ENCODE measurements at places on chromosomes 12 and 14. TPM values are rescaled to one million over a fixed set of nuclear protein-coding genes. Genes with fewer than 3 reads are reported as not detected.

Gene WNT1
- not detected for polyA plus RNA-seq

GRCh38 chr14:59308673-59309072 is 120.2 kb downstream of the DAAM1 start:
- no peak for DNase-seq

DNA sequence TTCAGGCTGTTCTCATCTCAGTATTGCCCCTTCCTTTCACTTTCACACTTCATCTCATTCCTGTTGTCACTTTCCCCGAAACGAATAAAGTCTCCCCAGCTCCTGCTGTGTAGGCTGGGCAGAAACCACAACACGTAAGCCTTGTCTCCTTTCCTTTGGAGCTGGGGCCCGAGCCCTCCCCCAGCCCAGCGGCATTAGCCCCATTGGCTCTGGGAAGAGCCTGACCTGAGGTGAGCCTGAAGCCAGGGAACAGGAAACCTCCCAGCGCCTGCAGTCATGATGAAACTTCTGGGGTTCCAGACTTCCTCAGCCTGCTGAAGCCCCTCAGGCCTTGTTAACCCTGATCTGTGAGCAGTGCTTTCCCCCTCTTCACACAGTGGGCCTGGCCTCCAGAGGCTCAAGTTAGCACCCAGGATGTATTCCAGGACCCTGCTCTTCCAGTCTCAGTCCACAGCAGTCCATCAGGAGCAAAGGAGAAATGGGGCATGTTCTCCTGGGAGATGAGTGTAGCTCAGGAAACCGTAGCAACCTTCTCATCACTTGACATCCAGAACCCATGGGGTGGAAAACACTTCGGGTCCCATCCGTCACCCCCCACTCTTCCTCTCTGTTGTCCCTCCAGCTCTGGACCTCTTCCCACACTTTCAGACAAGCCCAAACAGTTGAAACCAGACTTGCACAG is 21.8 kb downstream of the VASH1 start:
- no peak for DNase-seq

- no peak for DNase-seq
Measured at GRCh38 chr12:96766232-96766631, 140.8 kb upstream of the NEDD1 start.

Gene DNAJC22
- polyA plus RNA-seq, result 0.36 TPM

DNA sequence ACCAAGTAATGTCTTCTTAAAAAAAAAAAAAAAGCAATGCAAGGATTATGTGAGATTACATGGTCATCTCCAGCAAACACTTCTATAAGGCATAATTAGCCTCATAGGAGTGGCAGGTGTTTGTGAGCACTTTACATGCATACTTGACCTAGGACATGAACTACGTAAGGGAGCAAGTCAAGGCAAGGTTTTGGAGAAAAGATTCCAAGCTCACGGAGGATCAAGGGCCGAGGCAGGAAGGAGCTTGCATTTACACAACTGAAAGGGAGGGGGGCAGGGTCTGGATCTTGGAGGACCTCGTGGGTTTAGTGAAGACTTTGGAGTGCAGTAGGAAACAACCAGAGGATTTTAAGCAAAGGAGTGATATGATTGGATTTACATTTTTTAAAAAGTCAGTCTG is 112.5 kb downstream of the CCER1 start:
- DNase-seq, result no peak

Gene METAP2
- polyA plus RNA-seq, result 130 TPM

- no peak for DNase-seq
Measured at GRCh38 chr14:22159957-22160356, 429.1 kb downstream of the DAD1 start.

Gene SERPINA12
- polyA plus RNA-seq, result not detected

GRCh38 chr14:20587489-20588154 is at the start of gene RNASE11:
Gene RNASE11, minus strand, starts transcription at chr14:20588001.
- DNase-seq, result no peak

DNA sequence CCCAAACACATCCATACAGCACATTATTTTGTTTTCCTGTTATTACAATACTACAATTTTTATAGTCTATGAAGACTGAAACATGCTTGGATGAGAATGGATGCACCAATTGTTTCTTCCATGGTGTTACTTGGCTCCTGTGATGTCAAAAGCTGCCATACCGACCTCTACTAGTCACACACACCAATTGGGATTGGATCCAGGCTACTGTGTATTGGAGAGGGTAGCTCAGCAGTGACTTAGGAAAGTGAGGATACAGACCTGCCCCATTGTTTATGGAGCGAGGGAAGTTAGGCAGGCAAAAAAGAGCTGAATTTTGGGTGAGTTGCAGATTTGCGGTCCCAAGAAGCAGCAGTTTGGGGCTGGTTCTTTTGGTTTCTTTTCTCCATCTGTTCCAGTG is 30.8 kb upstream of the AKAP6 start:
- no peak for DNase-seq

DNA sequence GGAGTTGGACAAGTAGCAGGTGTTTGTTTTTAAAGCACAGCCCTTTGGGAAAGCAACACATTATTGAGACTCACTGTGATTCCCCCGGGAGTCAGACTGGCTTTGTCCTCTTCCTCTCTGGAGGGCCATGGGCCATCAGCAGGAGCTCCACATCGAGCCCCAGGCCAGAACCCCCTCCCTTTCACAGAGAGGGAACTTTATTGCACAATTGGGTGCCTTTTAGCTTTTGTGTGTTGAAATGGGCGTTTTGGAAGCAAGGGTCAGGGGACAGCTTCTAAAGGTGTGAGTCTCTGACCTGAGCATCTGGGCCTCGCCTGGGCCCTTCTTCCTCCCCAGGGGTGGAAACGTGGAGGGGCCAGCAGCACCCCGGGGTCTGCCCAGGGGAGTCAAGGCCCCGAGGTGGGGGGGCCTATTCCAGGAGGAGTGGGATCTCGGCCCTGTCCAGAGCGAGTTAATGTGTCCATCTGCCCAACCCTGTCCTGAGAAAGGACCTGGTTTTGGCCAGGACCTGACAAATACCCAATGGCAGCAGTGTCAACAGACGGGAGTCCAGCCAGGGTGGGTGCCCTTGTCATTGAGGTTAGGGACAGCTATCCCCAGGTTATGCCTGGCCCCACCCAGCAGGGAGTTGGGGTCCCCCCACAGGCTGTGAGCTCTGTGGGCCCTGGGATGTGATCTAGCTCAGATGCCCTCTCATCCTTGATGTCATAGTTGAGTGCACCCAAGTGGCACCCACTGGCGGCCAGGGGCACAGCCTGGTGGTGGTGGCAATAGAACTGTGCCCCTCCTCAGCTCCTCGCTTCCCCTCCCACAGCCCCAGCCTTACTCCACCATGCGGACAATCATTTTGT is 37.1 kb downstream of the SLC8B1 start:
- no peak for DNase-seq

DNA sequence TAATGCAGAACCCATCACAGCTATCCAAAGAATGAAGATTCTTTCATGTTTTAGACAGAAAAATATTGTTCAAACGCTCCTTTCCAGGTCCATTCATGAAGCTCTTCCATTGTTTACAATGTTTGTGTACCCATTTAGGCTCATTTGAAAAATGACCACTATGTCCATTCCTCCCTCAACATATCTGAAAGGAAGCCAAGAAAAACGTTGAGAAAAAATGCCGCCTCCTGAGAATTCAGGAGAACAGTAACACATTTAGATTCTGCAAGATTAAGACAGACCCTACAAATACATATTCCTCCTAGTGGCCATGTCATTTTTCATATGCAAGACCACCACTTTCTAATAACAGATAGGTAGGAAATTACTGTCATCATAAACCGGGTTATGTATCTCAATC is 124.4 kb downstream of the SLC25A21 start:
- DNase-seq, result no peak

Gene SPIC
- polyA plus RNA-seq, result not detected

DNA sequence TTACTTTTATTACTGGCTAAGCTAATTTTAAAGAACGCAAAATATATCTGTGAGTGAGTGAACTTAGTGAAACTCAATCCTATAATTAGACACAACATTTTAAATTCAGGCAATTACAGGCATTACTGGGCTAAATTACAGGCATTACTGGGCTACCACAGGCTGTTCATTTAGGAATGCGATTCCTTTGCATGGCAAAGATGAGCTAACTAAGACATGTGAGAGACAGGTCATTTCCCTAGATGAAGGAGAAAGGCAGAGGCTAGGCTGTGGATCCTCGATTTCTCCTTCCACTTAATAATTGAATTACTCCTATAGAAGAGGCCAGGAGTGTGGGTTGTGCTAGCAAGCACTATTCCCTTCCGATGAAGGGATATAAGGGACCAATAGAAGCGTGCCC is 429.4 kb upstream of the LMO3 start:
- no peak for DNase-seq

Gene ALKBH1
- polyA plus RNA-seq, result 11.3 TPM

GRCh38 chr14:88895116-88895515 is 70.7 kb downstream of the TTC8 start:
- no peak for DNase-seq

DNA sequence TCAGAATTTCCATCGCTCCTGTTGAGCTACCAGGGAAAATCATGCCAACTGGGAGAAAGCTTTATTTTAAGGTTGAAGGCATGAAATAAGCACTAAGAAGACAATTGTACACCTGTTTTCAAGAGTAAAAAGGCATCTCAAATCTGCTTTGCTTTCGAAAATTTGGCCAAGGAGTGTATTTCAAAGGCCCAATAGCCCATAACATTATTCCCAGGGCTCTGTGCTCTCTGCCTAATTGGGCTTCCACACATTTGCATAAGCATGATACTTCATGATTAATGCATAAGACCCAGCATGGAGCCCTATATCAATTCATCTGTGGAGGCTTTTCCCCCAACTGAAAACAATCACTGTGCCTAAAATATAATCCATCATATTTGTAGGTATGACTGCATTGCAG is 258.5 kb downstream of the NOVA1 start:
- DNase-seq, result no peak

Gene NTN4
- not detected for polyA plus RNA-seq

DNA sequence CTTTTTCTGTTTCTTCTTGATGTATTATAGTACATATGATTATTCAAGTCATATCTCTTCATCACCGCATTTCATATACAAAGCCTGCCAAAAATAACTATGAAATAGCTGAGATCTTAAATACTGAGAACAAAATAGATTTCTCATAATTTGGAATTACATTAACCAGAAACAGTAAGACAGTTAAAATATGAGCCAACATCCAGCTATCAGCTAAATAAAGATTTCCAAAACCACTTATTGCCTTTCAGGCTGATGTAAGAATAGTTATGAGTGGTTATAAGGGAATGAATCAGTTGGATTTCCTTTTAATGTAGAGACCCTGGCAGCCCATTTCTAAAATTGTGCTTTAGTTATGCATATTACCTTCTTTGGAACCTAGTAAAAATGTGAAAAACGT is 47.4 kb downstream of the TMEM117 start:
- no peak for DNase-seq

Gene DPF3
- polyA plus RNA-seq, result 1.8 TPM

Gene CLEC2A
- polyA plus RNA-seq, result not detected

Gene MGP
- polyA plus RNA-seq, result not detected

GRCh38 chr14:72802588-72802946 is 91.3 kb downstream of the DPF3 start:
- DNase-seq, result no peak

Gene SLC4A8
- polyA plus RNA-seq, result 0.12 TPM

GRCh38 chr14:48582938-48583337 is 907.5 kb upstream of the MDGA2 start:
- no peak for DNase-seq

GRCh38 chr12:39176356-39176755 is 266.6 kb downstream of the KIF21A start:
- DNase-seq, result no peak

Gene KERA
- polyA plus RNA-seq, result not detected

Gene IFNG-AS1
- not detected for polyA plus RNA-seq

DNA sequence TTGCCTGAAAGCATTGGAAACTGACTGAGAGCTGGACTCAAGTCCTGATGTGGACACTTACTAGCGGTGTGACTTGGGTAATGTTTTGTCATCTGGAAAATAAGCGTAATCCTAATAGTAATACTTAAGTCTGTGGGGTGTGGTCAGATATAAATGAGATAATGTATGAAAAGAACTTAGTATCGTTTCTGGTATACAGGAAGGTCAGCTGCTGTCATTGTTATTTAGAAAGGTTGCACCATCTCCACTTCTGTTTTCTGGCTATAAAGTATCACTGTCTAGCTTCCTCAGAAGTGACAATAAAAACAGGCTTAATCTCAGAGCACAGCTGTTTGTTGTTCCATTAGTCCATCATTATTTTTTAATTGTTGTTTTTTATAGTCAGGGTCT is 34.1 kb upstream of the TUBA1C start:
- DNase-seq, result no peak

Gene AKAP6
- polyA plus RNA-seq, result 0.48 TPM

- DNase-seq, result no peak
Measured at GRCh38 chr12:68429696-68430095, 97.5 kb upstream of the MDM1 start.

- DNase-seq, result no peak
Measured at GRCh38 chr14:53331247-53331646, 178.1 kb upstream of the DDHD1 start.

Gene SELPLG
- polyA plus RNA-seq, result 1.2 TPM

Gene DPPA3
- polyA plus RNA-seq, result not detected

DNA sequence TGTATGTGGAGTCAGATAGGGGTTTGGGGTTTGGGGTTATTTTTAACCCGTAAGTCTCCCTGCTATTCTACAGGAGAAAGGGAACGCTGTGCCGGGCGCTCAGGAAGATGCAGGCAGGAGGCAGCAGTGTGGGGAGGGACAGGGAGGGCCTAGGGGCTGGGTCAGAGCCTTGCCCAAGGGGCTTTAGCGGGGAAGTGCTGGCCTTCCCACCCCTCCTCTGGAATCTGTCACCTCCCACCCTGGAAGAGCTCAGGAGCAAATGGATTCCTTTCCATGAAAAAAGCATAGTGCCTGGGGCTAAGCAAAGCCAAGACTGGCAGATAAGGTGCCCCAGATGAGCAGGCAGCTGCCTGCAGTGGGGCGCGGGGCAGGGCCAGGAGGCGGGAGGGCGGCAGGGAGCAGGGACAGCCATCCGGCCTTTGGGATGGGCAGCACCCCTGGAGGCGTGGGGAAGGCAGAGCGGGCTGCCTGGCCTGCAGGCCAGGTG is 7.3 kb upstream of the INF2 start:
- no peak for DNase-seq

Gene SLCO1B1
- polyA plus RNA-seq, result not detected

DNA sequence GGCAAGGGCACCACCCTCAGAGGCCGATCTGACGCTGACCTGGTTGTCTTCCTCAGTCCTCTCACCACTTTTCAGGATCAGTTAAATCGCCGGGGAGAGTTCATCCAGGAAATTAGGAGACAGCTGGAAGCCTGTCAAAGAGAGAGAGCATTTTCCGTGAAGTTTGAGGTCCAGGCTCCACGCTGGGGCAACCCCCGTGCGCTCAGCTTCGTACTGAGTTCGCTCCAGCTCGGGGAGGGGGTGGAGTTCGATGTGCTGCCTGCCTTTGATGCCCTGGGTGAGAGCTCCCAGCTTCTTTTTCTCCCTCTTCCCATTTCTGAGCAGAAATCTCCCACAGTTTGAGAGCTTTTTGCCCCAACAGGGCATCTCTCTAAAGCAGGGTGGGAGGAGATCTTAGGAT is 1.8 kb downstream of the OAS1 start:
- no peak for DNase-seq

- no peak for DNase-seq
Measured at GRCh38 chr12:712172-712863, 40.1 kb upstream of the WNK1 start.
